Activated T-cell treated with anti-CD3 and anti-CD28 coated beads, Interleukin-2, amount 50 U/mL, for 1 hour (primary cell): ENCODE measurements at places on chromosomes 1 and 21.

DNA sequence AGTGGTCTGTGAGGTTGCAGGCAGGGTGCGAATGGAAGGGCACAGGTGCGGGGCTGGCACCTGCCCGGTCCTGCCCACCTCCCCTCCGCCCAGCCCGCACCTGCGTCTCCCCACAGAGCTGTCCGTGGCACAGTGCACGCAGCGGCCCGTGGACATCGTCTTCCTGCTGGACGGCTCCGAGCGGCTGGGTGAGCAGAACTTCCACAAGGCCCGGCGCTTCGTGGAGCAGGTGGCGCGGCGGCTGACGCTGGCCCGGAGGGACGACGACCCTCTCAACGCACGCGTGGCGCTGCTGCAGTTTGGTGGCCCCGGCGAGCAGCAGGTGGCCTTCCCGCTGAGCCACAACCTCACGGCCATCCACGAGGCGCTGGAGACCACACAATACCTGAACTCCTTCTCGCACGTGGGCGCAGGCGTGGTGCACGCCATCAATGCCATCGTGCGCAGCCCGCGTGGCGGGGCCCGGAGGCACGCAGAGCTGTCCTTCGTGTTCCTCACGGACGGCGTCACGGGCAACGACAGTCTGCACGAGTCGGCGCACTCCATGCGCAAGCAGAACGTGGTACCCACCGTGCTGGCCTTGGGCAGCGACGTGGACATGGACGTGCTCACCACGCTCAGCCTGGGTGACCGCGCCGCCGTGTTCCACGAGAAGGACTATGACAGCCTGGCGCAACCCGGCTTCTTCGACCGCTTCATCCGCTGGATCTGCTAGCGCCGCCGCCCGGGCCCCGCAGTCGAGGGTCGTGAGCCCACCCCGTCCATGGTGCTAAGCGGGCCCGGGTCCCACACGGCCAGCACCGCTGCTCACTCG is 23.3 kb downstream of the FTCD start:
- DNase-seq = no peak

DNA sequence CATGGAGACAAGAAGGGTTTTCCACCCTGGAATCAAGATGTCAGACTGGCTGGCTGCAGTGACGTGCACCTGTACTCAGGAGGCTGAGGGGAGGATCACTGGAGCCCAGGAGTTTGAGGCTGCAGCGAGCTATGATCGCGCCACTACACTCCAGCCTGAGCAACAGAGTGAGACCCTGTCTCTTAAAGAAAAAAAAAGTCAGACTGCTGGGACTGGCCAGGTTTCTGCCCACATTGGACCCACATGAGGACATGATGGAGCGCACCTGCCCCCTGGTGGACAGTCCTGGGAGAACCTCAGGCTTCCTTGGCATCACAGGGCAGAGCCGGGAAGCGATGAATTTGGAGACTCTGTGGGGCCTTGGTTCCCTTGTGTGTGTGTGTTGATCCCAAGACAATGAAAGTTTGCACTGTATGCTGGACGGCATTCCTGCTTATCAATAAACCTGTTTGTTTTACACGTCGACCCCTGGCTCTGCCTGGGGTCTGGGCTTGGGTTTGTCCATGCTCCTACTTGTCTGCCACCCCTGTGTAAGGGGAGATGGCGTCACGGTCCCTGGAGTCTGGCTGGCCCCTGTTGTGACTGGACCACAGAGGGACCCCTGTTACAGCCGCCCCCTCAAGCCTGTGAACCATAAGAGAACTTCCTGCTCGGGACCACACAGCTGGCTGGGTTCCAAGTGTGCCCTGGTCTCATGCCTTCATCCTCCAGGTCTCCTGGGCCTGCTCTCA is 20.9 kb upstream of the VPS13D start:
- DNase-seq = peak; percentile 91

- DNase-seq = no peak
These were observed at the start of gene IL19 for GRCh38 chr1:206770531-206771337. IL19 (plus strand) TSS chr1:206770773; CDS start chr1:206836663, 65,890 bp downstream.

DNA sequence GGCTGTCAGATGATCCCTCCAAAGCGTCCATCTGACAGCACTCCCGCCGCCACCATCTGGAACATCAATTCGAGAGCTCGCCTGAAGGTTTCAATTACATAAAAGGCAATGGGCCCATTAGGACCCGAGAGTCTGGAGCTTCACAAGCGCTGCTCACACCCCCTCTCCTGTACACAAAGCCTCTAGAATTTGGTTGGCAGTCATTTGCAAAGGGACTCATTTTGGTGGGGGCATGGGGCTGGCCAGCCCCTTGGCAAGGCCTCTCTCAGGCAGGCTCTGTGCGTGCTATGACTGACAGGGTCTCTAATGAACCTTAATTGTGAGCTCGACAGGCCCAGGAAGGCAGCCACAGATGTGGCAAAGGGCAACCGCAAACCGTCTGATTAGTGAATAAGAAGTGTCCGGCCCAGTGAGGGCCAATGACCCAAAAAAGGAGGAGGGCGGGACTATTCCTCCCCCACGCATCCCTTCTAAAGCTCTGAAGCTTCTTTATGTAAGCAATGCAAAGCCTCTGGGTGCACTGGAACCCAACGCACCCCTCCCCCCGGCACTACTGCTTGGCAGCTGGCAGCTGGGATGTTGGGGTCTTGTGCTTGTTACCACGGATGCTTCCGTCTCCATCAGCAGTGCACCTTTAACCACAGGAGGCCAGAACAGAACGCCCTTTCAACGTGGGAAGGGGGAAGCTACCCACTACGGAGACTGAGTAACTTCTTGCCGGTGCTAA is 79.4 kb downstream of the CAPZB start:
- no peak for DNase-seq

DNA sequence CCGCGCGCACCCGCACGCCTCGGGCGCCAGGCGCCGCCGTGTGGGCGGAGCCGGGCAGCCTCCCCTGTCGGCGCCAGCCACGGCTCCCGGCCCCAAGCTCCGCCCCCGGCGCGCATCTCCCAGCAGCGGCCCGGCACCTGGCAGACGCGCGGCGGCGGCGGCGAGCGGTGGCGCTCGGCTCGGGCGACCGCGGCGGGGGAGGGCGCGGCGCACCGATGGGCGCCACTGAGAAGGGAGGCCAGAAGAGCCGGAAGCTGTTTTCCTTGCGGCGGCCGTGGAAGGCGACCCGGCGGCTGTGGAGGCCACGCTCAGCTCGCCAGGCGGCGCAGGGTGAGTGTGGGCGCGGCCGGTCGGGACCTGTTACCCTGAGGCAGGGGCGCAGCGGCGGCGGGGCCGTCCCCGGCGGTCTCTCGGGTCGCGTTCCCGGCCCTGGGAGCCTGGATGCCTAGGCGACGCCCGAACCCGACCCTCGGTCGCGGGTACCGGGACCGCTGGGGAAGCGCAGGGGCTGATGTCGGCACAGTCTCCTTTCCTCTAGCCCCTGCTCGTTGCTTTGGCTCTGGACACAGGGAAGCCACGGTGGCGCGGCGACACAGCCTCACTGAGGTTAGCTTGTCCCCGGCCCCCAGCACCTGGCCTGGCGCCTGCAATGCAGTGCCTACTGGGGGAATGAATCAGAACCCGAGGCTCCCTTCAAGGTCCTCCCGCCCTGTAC is 54.9 kb upstream of the DNAJC6 start:
- peak; percentile 87 for DNase-seq

DNA sequence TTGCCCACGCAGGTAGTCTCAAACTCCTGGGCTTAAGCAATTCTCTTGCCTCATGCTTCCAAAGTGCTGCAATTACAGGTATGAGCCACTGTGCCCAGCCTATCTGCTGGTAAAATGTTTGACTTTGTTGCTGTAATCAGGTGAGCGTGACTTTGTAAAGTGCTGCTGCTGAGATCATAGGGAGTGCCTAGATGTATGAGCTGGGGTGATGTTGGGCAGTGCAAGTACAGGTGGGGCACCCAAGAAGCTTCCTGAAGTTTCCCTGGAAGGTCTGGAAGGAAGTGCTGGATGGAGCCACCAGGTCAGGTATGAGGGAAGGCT is 43.1 kb downstream of the KIF21B start:
- no peak for DNase-seq

DNA sequence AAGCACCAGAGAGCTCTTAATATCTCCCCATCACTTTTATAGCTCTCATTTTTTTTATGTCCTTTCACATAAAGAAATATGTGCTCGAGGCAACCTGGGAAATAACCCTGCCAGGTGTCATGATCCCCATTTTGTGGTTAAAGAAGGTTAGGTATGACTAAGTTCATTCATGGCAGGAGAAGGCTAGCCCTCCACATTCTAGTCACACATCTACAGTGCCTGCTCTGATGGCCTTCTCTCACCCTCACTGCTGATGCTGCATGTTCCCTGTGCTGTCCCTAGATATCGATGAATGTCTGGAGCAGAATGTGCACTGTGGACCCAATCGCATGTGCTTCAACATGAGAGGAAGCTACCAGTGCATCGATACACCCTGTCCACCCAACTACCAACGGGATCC is 187.5 kb downstream of the TPR start:
- no peak for DNase-seq

DNA sequence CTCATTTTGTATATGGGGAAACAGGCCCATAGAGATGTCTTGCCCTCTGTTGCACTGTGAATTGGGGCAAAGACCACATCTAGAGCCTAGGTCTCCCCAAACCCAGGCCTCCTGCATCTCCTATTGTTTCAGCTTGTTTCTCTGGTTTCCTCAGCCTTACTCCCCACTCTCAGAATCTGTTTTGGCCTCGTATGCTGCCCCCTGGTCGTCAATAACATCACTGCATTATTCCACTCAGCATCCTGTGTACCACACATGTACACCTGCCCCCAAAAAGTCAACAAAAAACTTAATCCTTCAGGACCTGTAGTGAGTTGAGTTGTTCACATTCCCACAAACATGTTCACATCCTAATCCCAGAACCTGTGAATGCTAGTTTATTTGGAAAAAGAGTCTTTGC is 184.8 kb downstream of the BRINP2 start:
- no peak for DNase-seq

- DNase-seq = no peak
These were observed 54.3 kb upstream of the GALNT2 start for GRCh38 chr1:230012741-230013140.

- no peak for DNase-seq
These were observed 5.8 kb upstream of the C1orf159 start for GRCh38 chr1:1121611-1122077.

DNA sequence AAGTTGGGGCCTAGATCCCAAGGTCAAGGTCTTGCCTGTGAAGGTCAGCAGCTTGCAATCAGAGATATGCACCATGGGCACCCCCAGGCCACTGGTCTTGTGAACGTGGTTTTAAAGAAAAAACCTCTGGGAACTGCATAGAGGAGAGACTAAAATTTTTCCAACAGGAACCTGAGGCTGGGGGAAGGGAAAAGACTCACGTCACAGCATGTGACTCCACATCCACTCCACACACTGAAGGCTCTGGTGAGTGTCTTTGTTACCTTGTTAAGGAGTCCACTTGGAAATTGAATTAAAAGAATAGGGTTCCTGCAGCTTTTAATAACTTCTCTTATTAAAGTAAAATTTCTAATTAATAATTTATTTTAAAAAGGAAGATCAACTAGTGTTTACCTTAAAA is 224.9 kb downstream of the DAB1 start:
- no peak for DNase-seq

DNA sequence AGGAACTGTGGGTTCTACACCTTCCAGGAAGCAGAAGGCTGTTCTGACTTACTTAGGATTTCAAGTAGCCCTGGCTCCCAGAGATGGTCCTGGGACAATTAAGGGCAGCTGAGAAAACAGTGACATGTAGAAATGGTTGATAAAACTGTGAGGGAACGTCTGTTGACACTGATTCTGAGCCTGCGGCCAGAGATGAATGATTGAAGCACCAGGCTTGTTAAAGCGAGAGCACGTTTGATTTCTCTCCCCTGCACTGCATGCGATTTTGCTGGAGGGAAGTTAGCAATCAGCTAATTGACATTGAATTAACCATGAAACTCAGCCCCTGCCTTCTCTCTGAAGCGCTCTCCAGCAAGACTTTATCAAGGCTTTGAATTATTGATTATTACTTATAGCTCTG is 29.9 kb upstream of the POU3F1 start:
- no peak for DNase-seq

GRCh38 chr21:25457411-25457810 is 149.9 kb downstream of the MRPL39 start:
- no peak for DNase-seq

DNA sequence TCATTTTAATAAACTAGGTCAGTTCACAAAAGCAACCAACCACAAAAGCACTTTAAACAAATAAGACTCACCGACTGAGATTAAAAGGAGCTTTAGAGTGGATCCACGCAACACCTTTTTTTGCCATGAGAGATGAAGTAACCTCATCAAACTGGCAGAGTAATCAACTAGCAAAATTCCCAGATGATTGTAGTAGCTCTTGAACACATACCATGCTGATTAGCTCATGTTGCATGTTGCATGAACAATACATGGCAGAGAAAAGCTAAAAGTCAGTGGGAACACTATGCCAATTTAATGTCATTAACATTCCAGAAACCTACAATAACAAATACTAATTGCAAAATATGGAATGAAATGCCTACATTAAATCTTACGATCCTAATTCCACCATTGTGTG is 4.1 kb downstream of the WARS2 start:
- DNase-seq = no peak

DNA sequence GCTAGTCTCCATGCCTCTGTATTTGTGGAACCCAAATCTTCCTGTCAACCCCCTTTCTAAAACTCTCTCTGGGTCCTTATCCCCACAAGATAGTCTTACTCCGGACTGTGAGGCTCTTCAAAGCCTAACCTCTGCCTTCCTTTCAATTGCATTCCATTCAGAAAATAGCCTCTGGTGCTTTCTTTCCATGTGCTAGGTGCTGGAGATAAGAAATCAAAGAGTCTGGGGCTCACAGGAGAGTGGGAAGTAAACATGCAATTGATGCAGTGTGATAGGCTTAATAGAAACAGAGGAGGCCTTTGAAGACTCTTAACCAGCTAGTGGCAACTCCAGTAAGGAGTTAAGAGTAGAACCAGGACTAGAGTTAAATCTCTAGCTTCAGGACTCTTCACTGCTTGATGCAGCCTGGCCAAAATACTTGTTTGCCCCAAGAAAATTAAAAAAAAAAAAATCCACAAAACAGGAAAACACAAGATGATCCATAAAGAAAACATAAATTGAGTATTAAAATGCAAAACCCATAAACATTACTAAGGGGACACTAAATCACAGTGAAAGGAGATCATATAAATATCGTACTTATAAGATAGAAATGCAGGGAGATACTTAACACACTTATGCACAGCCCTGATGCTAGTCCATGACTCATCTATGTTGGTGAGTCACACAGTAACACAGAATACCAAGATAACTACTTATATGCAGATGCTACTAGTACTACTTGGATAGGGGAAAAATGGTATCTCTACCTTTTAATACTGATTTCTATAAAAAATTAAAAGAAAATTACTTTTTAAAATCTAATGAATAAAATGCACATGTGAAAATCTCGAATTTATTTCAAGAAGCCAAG is 341.5 kb downstream of the KCNH1 start:
- no peak for DNase-seq

DNA sequence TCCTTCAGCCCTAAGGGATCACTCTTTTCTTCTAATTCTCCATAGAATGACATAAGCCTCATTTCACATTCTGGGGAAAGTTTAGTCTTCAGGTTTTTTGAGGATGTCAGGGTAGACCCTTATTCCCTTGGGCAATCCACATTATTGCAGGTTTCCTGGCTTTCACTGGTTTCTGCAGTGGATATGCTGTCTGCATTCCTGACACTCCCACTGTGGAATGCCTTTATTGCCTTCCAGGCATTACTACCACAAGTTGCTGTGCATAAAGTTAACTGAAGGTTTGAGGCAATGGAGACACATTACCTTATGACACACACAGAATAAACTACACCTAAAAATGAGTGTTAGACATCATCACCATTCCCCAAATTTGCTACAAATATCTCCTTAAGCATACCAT is 12.7 kb downstream of the FASLG start:
- no peak for DNase-seq
